ENCODE measurements at places on chromosomes 11 and 22. TPM values are rescaled to one million over a fixed set of nuclear protein-coding genes. Genes with fewer than 3 reads are reported as not detected.

LRRC32 gene
- polyA plus RNA-seq = 0.45 TPM

TRIM6 gene
- polyA plus RNA-seq = not detected

GRCh38 chr11:84800755-84801346 is 826.3 kb downstream of the DLG2 start:
- DNase-seq = no peak

CSNK2A3 gene
- 1.3 TPM for polyA plus RNA-seq

- no peak for DNase-seq
These were observed 345.9 kb downstream of the MIAT start for GRCh38 chr22:27003297-27003696.

LINC01488 gene
- not detected for polyA plus RNA-seq

FGF19 gene
- not detected for polyA plus RNA-seq

CYB5R3 gene
- polyA plus RNA-seq = 117 TPM

GGTLC3 gene
- not detected for polyA plus RNA-seq

DNA sequence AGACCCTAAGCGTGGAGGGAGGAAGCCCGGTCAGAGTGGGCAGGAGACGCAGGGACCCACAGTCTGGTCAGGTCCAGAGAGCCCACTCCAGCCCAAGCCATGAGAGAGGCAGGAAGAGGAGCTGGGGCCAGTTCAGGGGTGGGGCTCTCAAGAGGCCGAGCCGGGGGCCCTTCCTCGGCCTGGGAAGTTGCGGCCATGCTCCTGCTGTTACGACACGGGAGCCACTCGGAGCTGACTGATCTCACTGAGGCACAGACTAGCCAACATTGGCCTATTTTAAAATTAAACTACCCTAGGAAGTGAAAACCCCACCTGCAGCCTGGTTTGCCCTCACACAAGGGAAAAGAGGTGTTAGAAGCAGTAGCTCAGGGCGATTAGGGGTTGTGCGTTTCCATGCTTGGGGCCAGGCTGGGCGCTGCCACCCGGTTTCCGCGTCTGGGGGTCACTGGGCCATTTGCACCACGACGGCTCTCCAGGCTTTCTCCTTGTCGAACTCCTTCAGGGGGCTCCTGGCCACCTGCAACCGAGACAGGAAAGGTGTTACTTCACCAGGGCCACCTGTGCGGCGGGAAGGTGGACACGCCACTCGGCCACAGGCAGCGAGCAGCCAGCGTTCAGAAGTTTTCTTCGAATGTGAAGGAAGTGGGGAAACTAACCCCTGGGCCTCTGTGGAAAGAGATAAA is 3.2 kb upstream of the TTLL8 start:
- no peak for DNase-seq

- no peak for DNase-seq
These were observed at the start of gene MAPK12 for GRCh38 chr22:50261615-50262459. TSS of gene MAPK12 (minus strand) at chr22:50261683. CDS start at chr22:50261509, 174 bp downstream.

DNA sequence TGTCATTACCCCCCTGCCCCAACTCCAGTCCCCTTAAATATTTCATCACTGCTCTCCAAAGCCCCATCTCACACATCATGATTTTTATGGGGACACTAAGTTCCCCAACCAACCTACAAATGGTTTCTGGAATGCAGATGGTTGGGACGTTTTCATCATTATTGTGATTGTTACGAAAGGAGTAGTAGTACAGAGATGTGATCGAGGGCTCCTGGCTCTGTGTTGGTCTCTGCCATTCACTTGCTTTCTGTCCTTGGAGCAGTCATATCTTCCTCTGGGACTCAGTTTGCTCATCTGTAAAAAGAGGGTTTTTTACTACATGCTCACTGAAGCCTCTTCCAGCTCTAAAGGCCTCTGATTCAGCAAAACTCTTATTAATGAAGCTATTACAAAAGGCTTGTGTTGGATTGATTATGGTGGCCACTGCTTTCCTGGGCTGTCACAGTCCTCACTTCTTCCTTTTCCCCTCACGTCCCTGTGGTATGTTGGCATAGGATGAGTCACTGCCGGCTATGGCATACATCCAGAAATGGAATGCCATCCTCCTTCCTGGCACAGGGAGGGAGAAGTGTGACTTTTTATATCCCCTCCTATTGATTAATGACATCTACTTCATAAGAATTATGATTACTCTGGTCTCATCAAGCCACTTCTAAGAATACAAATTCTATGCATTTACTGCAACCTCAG is 593.7 kb downstream of the METTL15 start:
- DNase-seq = no peak

GRCh38 chr11:113295993-113296392 is 18.4 kb upstream of the TTC12 start:
- no peak for DNase-seq

DNA sequence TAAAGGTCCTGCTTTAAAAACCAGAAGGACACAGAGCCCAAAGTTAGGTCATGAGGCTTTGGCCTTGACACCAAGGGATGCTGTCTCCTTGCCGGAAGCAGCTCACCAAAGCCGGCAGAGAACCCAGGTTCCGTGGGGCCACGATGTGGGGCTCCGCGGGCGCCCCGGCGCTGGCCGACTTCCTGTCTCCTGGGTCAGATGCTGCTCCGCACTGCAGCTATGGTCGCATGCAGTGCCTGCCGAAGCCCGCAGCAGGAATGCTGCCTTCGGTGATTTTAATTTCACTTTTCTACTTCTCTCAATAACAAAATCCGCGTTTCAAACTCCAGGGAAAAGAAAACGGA is 454 bp upstream of the OTUB1 start:
- DNase-seq = peak; percentile 79

NR1H3 gene
- 20.3 TPM for polyA plus RNA-seq

RAPSN gene
- polyA plus RNA-seq = not detected

ST14 gene
- 0.54 TPM for polyA plus RNA-seq

DNA sequence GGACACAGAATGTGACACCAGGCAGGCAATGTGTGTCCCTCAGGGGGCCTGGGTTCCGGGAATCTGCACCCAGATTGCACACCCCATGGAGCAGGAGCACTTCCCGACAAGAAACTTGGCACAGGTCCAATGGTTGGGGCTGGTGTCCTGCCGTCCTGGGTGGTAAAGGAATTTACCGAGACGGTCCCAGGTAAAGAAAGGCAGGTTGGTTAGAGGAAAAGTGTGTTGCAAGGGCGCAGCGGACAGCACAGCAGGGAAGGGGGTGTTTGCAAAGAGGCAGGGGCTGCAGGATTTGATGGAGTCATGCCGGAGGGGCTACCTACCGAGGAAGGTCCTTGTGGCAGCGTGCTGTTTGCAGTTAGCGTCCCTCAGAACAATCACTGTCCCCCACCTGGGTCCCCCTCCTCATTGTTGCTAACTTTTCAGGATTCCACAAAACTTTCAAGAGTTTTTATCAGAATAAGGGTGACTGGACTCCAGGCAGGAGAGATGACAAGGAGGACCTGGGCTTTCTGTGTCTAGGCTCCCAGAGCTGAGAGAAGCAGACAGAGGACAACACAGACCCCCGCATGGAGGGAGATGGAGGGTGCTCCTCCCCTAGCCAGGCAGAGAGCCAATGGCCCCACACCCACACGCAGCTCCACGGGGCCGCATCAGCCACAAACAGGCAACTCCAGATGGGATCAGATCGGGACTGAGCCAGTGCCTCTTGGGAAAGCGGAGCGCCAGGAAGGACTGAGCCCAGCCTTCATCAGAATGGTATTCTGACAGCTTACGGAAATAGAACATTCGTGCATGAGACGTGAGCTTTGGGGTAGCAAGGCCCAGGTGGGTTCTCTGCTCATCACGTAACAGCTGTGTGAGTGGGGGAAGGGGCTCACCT is 1423.9 kb downstream of the BRD1 start:
- DNase-seq = no peak

GSTT2 gene
- not detected for polyA plus RNA-seq

DNA sequence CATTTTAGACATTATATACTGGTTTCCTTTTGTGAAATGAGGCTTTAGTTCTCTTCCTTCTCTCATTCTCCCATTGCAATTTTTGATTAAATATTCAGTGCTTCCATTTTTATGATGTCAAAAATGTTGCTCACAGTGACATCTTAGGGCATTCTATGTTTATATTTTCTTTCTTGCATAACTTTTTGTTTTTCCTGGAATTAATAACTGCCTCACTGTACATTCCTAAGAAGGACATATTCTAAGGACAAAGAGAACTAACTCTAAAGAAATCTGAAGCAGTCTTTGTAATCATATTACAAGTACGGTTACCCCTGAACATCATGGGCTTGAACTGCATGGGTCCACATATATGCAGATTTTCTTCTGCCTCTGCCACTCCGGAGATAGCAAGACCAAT is 25.8 kb upstream of the P2RY6 start:
- DNase-seq = no peak

GRCh38 chr11:65524014-65524740 is 706 bp upstream of the SCYL1 start:
- DNase-seq = no peak

DNA sequence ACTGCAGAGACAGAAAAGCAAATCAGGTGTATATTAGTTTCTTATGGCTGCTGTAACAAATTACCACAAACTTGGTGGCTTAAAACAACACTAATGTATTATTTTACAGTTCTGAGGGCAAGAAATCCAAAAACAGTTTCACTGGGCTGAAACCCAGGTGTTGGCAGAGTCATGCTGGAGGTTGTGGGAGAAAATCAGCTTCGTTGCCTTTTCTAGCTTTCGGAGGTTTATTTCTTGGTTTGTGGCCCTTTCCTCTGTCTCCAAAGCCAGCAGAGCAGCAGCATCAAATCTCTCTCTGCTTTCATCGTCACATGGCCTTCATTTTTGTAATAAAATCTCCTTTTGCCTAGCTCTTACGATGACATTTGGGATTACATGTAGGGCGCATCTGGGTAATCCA is 33.0 kb upstream of the OR6M1 start:
- no peak for DNase-seq

- no peak for DNase-seq
These were observed 22.2 kb upstream of the MUC5B start for GRCh38 chr11:1200611-1201191.

BARX2 gene
- not detected for polyA plus RNA-seq

DNA sequence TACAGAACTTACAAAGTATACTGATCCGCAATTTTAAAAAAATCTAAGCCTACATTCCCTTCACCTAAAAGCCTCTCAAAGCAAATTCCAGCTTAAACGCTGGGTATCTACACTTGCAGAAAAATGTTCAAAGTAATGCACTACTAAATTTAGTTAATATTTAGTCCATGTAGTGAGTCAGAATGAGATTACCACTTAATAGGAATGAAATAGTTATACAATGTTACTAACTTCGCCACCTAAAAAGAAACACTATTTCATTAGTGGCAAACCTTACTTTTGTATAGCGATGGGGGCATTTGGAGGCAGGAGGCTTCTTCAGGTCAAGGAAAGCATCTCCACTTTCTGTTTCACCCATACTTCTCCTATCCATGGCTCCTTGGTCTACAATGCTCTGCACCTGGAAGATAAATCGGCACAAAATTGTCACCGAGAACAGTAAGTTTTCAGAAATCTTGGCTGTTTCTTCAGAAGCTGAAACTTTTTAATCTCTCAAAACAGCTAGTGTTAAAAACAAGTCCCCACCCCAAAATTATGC is 1.2 kb downstream of the EIF4ENIF1 start:
- DNase-seq = no peak

- DNase-seq = peak; percentile 43
These were observed 21.5 kb downstream of the CASP4 start for GRCh38 chr11:104946907-104947306.

DNA sequence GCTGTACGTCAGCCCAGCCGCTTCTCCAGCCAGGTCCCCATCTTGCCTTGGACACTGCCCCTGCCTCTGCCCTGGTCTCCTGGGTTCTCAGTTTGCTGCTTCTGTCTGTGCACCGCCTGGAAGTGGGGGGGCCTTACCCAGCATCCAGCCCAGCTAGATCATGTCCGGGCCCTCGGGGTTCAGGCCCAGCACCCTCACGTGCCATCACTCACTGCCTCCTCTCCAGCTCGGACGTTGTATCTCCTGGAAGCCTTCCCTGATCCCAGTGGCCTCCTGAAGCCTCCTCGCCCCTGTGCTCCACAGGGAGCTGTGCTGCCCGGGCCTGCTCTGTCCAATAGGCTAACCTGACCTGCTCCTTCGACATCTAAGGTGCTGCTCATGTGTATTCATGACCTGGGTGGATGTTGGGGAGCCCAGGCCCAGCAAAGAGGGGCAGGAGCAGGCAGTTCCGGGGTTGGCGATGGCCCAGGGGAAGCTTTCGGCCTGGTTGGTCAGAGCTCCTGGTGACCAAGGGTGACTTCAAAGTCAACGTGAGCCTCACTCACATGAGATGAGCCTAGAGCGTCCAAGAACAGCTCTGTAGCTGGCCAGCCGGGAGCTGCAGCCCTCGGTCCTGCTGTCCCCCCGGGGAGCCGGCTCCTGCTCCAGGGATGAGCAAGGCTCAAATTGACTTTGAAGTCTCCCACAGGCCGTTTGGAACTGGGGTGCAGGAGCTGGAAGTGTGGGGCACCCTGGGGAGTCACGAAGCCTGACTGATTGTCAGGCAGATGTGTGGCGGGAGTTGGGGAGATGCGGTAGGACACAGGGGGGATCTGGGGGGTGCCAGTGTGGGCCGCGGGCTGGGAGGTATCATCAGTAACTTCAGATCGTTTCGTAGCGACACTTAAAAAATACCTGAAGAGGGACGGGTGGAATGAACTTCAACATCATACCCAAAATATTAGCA is 5.2 kb upstream of the ASCL2 start:
- DNase-seq = no peak

SNRPD3 gene
- polyA plus RNA-seq = 113 TPM

DNA sequence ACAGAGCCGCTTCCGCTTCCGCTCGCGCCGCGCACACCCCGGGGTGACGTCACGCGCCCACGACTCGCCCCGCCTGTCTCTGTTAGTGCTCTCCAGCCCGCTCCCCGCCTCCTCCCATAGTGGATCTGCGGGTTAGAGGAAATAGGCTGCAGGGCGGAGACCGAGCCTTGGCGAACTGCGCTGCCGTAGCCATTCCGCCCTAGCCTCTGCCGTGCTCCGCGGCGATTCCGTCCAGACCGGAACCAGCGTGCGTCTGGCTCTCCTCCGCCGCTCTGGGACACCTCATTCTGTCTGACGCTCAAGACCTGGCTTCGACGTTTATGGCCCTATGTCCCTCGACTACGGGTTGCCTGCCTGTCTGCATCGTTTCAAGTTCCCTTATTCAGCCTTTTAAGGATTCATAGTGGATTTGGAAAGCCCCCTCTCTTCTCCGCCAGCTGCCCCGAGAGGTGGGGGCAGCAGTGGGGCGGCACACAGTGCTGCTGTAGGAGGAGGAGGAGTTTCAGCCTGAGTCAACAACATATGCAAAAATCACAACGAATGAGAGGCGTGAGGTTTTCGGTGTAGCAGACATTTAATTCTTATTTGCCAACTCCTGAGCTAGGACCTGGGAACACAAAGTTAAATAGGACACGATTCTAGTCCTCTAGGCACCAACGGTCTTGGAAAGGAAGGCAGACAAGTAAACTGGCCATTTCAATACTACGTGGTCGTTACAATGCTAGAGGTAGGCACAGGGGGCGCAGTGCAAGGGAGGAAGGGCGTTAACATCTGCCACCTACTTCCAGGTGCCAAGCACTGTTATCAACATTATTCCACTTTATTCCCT is at the start of gene TAF10:
Gene TAF10 (minus strand): TSS at position 4 of the 829 bp plus-strand sequence. CDS start 27 bp downstream, outside the sequence.
- DNase-seq = peak; percentile 96

GRCh38 chr11:45921561-45922424 is 663 bp upstream of the LARGE2 start:
- DNase-seq = no peak

GRCh38 chr22:21823740-21824444 is 43.6 kb downstream of the MAPK1 start:
- no peak for DNase-seq

TCN1 gene
- not detected for polyA plus RNA-seq

- DNase-seq = no peak
These were observed 171.7 kb downstream of the INSC start for GRCh38 chr11:15286465-15286864.

All from immature natural killer cell (primary cell).